Muscle of leg (tissue), 16 donors: ENCODE measurements at places on chromosomes 5 and 9. TPM values are rescaled to one million over a fixed set of nuclear protein-coding genes. Genes with fewer than 3 reads are reported as not detected.

The PIP5KL1 gene
- total RNA-seq = 0.49 TPM

- H3K36me3 ChIP-seq = no peaks in the 10 kb centered on the region
- no peak overlapping the region for H3K27ac ChIP-seq
- DNase-seq = peak; percentile 16
- H3K4me3 ChIP-seq = no peak overlapping the region
- no peaks in the 10 kb centered on the region for H3K4me1 ChIP-seq
- no peaks in the 10 kb centered on the region for H3K27me3 ChIP-seq
Observed at GRCh38 chr5:68657055-68657961, 436.5 kb upstream of the SLC30A5 start.

- DNase-seq = peak; percentile 42
- no peaks in the 10 kb centered on the region for H3K27me3 ChIP-seq
- H3K27ac ChIP-seq = peak overlapping the region; percentile 53
- no peak overlapping the region for H3K4me3 ChIP-seq
- H3K36me3 ChIP-seq = no peaks in the 10 kb centered on the region
Observed at GRCh38 chr5:128081111-128081851, 2.3 kb upstream of the SLC12A2 start.

GRCh38 chr5:5483350-5483749, 60.9 kb downstream of the ICE1 start:
- no peaks in the 10 kb centered on the region for H3K27me3 ChIP-seq
- no peaks in the 10 kb centered on the region for H3K4me1 ChIP-seq
- no peak overlapping the region for H3K4me3 ChIP-seq

DNA sequence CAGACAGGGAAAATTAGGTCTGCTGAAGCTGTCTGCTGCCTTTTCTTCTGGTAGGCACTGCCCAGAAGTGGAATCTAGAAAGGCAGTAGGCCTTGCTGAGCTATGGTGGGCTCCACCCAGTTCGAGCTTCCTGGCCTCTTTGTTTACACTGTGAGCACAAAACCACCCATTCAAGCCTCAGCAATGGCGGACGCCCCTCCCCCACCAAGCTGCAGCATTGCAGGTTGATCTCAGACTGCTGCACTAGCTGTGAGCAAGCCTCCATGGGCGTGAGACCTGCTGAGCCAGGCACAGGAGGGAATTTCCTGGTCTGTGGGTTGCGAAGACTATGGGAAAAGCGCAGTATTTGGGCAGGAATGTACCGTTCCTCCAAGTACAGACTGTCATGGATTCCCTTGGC, 18.5 kb downstream of the AGTPBP1 start:
- no peak overlapping the region for H3K4me3 ChIP-seq
- no peaks in the 10 kb centered on the region for H3K4me1 ChIP-seq
- H3K27ac ChIP-seq = no peak overlapping the region
- no peaks in the 10 kb centered on the region for H3K27me3 ChIP-seq
- no peaks in the 10 kb centered on the region for H3K36me3 ChIP-seq

GRCh38 chr5:2038321-2039179, 155.8 kb upstream of the IRX4 start:
- peaks cover 16% of the 10 kb centered on the region for H3K27me3 ChIP-seq
- H3K4me3 ChIP-seq = no peak overlapping the region
- H3K4me1 ChIP-seq = peaks cover 4% of the 10 kb centered on the region
- no peak overlapping the region for H3K27ac ChIP-seq
- peak; percentile 56 for DNase-seq
